NCI-H2081 treated with DMSO at 0.1 percent for 48 hours (cell line): ENCODE measurements at places on chromosomes 1 and 21.

DNA sequence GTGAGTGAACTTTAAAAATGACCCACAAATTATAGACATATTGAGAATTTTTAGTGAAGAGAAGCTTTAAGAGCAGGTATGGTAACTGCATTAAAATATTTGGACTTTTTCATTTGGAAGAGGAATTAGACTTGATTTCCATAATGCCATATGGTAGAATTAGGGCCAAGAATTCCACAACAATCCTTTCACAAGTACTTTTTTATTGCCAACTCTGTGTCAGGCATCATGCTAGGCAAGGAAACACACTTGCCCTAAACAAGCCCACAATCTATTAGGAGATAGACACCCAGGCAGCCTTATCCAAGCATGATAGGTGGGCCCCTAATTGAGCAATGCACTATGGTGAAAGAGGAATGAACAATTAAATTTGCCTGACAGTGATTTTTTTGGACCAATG, 353.0 kb downstream of the TGFB2 start:
- no peak for DNase-seq

DNA sequence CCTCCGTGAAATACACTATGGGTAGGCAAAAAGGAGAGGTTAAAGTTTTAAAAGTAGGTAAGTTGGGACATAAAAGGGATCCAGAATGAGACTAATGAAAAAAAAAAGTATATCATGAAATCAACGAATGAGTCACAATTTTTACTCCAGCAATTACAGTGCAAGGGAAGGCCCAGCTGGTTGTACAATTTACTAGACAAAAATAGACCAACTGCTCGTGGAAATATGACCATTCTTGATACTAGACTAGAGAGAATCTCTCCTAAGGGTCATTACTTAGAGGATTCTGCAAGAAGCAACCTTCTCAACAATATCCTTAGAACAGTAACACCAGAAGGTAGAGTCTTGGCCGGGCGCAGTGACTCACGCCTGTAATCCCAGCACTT, 55.1 kb upstream of the EFHD2 start:
- no peak for DNase-seq

DNA sequence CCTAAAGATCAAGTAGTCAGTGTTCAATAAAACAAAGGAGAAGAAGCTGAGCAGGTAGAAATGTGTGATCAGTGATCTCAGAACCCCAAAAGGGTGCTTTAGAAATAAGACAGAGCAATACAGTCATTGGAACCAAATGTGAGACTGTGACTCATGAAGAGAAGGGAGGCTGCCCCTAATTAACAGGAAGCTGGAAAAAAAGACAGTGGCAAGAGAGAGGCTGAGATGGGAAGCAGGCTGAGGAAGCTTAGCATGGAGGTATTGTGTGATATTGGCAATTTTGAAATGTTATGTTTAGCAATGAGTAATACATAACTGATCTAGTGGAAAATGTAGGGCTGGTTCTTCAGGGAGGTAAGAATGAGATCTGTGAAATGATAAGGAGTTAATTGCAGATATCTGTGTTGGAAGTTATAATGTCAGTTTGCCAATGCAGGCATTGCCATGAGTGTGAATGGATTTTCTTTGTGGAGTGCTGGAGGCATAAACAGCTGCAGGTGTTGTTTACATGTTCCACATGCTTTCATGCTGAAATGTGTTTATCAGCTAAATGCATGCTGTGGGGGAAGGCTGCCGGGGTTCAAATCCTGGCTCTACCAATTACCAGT, 90.6 kb upstream of the CACNA1E start:
- no peak for DNase-seq

GRCh38 chr1:153345187-153346076, 3.2 kb downstream of the PGLYRP4 start:
- DNase-seq = no peak

GRCh38 chr1:109634292-109634691, 14.7 kb downstream of the AMPD2 start:
- DNase-seq = no peak

GRCh38 chr1:181095260-181095659, 6.8 kb downstream of the IER5 start:
- no peak for DNase-seq

- DNase-seq = no peak
These were observed 18.3 kb upstream of the ALPL start for GRCh38 chr1:21490774-21491487.

GRCh38 chr1:34398916-34399275, 222.2 kb downstream of the C1orf94 start:
- no peak for DNase-seq

DNA sequence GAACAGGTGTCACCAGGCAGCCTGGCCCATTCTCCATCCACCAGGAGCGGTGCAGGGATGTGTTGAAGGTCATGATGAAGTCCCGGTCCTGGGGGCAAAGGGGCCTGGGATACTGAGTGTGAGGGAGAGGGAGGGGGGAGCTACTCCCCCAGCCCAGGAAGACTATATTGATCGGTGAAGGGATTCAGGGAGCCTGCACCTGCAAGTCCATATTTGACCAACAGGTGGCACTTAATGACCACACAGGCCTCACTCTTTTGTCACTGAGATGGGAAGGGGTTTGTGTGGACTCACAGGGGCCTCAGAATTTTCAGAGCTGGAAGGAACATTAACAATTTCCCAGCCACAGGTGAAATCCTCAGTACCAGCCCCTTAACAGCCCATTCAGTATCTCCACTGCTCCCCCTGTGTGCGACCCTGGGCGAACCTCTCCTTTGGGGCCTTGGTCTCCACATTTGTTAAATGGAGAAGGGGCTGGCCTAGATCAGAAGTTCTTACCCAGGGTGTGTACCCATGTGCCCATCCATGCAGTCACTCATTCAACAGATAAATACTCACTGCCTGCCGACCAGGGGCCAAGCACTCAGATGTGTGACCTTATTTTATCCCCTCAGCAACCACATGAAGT, 55.6 kb downstream of the NKAIN1 start:
- DNase-seq = no peak

DNA sequence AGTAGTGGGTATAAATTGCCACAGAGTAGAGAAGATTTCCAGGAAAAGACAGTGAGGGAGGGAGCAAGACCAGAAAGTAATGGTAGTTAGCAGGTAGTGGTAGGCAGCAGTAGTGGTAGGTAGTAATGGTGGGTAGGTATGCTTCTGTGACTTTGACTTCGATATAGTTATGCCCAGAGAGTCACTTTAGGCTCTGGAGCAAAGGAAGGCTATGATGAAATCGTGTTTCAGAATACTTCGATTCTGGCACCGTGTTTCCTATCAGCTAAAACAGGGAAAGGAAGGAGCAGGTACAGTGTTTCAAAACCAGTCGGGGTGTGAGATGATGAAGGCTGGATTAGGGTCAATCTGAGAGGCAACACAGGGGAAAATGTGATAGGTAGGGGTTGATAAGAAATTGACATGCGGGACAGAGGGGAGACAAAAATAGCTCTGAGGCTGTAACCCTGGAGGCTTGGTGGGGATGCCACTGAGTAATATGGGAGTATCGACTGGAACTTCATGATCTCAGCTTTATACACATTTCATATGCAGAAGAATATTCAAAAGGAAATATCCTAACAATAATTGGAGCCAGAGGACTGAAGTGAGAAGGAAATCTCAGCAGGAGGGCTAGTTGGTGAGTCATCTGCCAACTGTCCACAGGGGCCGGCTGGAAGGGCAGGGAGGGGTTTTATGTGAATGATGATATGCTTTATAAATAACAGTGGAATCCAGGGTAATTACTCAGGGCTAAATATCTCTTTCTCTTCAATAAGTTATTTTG, 25.2 kb upstream of the TRIM45 start:
- DNase-seq = no peak

DNA sequence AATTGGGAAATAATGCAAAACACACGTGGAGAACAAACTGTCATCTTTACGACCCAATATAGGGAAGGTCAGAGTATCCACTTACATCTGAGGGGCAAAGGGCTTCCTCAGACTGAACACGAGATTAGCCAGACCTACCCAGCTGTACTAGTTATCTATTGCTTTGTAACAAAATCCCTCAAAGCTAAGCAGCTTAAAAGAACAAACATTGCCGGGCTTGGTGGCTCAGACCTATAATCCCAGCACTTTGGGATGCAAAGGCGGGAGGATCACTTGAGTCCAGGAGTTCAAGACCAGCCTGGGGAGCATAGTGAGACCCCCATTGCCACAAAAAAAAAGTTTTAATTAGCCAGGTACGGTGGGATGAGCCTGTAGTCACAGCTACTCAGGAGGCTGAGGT, 262.8 kb downstream of the LTN1 start:
- no peak for DNase-seq

- no peak for DNase-seq
These were observed 10.6 kb upstream of the AIRE start for GRCh38 chr21:44275041-44275440.

DNA sequence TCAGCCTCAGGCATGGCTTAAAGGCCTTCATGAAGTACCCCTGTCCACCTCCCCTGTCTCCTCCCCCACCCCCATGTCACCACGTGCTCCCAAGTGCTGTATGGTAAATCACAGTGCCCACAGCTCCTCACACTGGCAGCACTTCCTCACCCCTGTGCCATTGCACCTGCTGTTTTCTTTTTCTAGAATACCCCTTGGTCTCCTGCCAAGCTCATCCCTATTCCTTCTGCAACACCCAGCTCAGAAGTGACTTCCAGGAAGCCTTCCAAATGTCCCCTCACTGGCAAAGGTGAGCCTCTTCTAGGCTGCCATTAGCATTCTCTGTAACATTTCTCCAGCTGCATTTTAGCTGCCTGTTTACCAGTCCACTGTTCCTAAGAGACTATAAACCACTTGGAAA, 9.4 kb downstream of the AKNAD1 start:
- DNase-seq = no peak

DNA sequence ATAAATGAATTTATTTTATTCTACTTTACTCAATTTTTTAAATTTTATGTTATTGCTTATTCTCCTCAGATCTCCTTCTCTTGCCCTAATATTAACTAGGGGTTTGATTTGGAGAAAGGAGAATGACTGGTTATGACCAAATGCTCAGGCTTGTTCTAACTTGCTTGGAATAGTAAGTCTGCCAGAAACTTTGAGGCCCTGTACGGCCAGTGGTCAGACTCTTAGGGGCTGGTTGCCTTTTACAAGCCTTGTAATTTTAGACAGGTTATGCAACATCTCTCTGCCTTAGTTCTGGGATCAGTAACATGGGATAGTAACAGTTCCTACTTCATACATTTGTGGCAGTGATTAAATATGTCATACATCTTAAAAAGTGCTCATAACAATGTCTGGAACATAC, 279.5 kb downstream of the DUSP10 start:
- no peak for DNase-seq

DNA sequence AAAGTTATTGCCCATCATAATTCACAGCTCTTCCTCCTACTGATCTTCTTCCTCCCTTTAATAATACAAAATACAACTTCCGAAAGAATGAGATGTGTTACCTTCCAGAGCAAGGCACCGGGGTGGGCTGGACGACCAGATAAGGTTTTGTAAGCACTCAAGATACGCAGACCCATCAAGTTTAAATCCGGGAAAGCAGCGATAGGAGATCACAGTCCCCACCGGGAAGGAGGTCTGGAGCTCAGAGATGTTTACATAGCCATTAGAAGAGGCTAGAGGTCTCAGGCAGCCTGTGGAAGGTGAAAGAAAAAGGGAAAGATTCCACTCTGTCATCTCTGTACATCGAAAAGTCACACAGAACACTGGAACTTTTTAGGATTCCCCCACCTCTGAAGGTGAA, 99.4 kb downstream of the SUSD4 start:
- DNase-seq = no peak

DNA sequence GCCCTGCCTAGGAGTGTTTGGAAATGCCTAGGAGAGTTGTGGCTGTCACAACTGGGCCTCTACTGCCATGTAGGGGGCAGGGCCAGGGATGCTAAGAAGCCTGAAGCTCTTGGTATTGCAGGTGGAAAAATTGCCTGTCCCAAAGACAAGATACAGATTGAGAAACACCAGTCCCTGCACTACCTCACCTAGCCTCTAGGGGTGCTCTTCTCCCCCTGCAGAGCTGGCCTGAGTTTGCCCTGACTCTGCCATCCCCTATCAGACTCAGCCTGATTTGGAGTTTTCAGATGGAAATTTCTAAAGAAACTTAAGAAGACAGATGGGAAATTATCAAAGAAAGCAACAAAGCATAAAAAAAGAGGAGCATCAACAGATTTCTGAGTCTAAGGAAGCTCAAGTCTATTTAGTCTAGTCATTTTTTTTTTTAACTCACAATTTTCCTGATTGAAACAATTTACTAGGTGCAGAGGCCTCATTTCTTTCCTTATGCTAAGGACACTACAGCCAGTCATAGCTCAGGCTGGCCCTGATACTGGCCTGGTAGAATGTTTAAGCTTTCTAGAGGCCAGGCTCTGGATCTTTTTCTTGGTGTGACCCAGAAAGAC, 61.4 kb upstream of the LRRN2 start:
- DNase-seq = no peak

DNA sequence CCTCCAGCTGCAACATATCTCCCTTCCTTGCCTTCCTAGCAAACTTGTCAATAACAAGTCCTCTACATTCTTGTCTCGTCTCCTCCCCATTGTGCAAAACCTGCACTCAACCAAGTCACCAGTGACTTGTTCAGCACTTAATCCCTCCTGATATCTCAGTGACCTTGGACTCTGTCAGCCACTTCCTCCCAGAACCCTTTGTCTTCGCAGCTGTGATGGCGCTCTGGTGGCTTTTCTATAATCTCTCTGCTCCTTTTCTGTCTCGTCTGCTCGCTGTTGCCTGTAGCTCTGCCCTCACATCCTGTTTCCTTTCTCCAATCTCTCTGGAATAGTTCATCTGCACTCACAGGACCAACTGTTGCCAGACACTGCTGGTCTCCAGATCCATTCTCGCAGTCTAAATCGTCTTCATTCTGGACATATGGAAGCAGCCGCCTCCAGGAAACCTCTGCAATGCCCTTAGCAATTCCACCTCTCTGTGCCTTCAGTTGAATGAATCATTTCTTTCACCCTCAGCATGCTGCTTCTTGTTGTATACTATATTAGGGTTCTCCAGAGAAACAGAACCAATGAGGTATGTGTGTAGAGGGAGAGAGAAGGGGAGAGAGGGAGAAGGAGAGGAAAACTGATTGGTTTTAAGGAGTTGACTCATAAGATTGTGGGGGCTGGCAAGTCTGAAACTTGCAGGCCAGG, 17.4 kb upstream of the IFNAR2 start:
- no peak for DNase-seq

- no peak for DNase-seq
These were observed 39.5 kb upstream of the PTBP2 start for GRCh38 chr1:96682056-96682455.

DNA sequence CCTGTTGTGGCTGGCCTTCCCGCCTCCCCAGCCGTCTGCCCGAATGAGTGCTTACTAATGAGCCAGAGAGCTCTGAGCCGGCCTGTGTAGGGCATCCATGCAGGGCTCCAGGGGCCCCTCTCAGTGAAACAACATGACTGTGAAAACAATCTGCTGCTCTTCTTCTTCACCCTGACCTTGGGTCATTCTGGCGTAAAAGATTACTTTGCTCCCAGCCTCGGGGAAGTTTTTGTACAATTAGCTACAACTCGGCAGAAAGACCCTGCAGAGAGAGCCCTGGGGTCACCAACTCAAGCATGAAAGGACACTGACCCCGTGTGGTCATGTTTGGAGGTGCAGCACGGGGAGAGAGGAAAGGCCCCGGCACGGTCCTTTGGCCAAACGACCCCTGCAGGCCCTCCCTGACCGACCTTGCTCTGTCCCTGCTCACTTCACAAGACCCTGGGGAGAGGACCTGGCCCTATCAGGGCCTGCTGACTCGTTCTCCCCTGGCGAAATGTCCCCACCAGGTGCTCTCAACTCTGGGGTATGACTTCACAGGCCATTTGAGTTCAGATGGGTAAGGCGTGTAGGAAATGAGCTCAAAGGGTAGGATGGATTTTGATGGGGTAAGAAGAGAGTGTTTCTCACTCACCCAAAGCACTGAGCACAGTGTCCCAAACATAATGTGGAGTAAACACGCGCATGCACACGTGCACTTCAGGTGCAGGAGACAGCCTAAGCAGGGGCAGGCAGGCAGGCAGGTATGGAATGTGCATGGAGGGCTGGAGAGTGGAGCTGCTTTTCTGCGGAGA, 22.9 kb upstream of the FAM20B start:
- no peak for DNase-seq
